ENCODE measurements at places on chromosomes 7 and 10. TPM values are rescaled to one million over a fixed set of nuclear protein-coding genes. Genes with fewer than 3 reads are reported as not detected.

OPALIN gene
- not detected for total RNA-seq

ADRA2A gene
- not detected for total RNA-seq

ITPRIP gene
- 26.3 TPM for total RNA-seq

NOBOX gene
- not detected for total RNA-seq

FIS1 gene
- 142 TPM for total RNA-seq

SORCS3 gene
- total RNA-seq: not detected

PNLIPRP3 gene
- 0.77 TPM for total RNA-seq

NPC1L1 gene
- total RNA-seq: under 0.01 TPM
